ENCODE measurements at places on chromosomes 13 and 19. TPM values are rescaled to one million over a fixed set of nuclear protein-coding genes. Genes with fewer than 3 reads are reported as not detected.

- no peak for DNase-seq
- H3K4me1 ChIP-seq: no peaks in the 10 kb centered on the region
- H3K27ac ChIP-seq: no peak overlapping the region
- H3K36me3 ChIP-seq: no peaks in the 10 kb centered on the region
- no peaks in the 10 kb centered on the region for H3K27me3 ChIP-seq
- no peak overlapping the region for H3K4me3 ChIP-seq
Observed at GRCh38 chr13:65112531-65112941, 2117.6 kb downstream of the PCDH9 start.

GRCh38 chr19:4775627-4776152 is 15.8 kb upstream of the FEM1A start:
- H3K27me3 ChIP-seq: no peaks in the 10 kb centered on the region
- no peak for DNase-seq
- no peaks in the 10 kb centered on the region for H3K4me1 ChIP-seq
- H3K36me3 ChIP-seq: no peaks in the 10 kb centered on the region

DNA sequence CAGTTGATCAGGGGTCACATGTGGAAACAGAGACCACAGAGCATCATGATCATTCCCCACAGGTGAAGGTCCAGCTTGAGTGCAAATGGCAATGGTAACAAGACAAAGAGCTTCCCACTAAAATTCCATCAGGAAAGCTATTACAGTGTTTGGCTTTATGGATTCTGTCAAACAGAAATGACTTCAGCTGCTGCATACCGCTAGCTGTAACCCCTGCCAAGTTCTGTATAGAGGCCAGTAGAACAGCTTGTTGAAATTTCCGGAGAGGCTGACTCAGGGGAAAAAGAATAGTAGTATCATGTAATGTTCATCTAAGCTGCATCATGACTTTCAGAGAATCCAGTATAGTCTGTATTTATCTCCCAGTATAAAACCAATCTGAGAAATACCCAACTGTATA is 1704.7 kb downstream of the SLITRK5 start:
- no peak overlapping the region for H3K4me3 ChIP-seq
- H3K4me1 ChIP-seq: no peaks in the 10 kb centered on the region
- H3K36me3 ChIP-seq: no peaks in the 10 kb centered on the region
- no peaks in the 10 kb centered on the region for H3K27me3 ChIP-seq

DNA sequence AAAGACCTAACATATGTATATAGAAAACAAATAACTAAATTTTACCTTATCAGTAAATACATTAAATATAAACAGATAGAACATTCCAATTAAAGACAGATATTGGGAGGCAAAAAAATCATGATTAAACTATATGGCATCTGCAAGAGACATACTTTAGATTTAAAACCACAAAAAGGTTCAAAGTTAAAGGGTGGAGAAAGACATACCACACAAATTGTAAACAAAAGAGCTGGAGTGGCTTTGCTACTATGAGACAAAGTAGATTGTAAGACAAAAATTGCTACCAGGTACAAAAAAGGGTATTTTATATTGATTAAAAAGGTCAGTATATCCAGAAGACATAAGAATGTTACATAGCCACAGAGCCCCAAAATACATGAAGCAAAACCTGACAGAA is 200.2 kb downstream of the KCNRG start:
- H3K4me3 ChIP-seq: no peak overlapping the region
- H3K27me3 ChIP-seq: no peaks in the 10 kb centered on the region
- no peak for DNase-seq
- H3K27ac ChIP-seq: no peak overlapping the region

DNA sequence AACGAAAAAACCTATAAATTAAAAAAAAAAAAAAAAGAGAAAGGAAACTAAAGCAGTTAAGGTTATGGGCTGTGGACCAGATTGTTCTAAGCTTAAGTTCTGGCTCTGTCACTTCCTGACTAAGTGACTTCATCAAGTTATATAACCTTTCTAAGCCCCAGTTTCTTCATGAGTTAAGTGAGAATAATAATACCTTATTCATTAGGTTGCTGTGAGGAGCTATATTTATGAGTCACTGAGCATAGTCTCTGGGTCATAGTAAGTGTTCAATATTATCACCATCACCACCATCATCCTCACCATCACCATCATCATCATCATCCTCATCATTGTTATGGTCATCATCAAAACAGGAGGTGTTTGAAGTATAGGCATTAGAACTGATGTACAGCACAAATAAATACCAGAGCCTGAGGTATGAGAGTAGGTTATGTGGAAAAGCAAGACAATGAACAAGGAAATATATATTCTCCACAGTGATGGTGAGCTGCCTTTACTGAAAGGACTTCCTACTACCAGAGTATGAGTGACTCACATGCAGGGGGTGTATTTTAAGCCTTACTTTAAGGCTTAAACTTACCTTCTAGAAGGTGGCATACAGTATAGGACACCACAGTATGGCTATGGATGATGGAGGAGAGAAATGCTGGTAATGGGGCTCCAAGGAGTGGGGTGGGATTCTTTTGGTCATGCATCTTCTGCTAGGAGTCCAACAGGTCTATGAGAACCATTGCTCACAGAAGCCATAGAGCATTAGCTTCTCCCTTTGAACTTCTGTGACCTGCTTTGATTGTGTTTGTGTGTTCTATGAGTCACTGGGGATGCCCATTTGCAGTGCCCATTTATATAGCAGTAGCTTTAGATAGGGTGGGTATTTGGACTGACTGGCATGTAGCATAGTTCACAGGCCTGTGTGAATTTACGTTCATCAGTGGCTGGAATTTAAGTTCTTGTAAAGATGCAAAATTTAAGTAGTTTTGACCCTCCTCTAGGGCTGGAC is 104.4 kb downstream of the KLF5 start:
- H3K4me1 ChIP-seq: no peaks in the 10 kb centered on the region
- H3K27ac ChIP-seq: no peak overlapping the region
- no peaks in the 10 kb centered on the region for H3K36me3 ChIP-seq
- H3K27me3 ChIP-seq: no peaks in the 10 kb centered on the region
- no peak for DNase-seq

- no peak overlapping the region for H3K27ac ChIP-seq
- DNase-seq: no peak
- H3K36me3 ChIP-seq: no peaks in the 10 kb centered on the region
- H3K27me3 ChIP-seq: no peaks in the 10 kb centered on the region
- H3K4me3 ChIP-seq: no peak overlapping the region
- H3K4me1 ChIP-seq: peaks cover 12% of the 10 kb centered on the region
Observed at GRCh38 chr19:44841231-44841630, 4.9 kb upstream of the NECTIN2 start.

Gene ZNF865
- 10.3 TPM for total RNA-seq

Gene ATXN8OS
- total RNA-seq: not detected

Gene EDNRB
- 54.7 TPM for total RNA-seq

Gene MBD3L2B
- not detected for total RNA-seq

DNA sequence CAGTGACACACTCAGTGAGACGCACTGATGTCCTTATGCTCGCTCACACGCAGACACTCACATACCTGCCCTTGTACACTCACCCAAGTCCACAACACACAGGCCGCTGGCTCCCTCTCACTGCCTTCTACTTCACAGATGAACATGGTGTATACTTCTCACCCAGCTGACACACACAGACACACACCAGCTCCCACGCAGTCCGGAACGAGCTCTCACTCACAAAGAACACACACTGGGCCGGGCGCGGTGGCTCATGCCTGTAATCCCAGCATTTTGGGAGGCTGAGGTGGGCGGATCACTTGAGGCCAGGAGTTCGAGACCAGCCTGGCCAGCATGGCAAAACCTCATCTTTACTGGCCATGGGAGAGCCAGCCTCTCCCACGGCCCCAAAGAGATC is 31.6 kb downstream of the CCL25 start:
- DNase-seq: no peak
- no peak overlapping the region for H3K4me3 ChIP-seq
- H3K27ac ChIP-seq: no peak overlapping the region
- H3K4me1 ChIP-seq: no peaks in the 10 kb centered on the region
- H3K27me3 ChIP-seq: no peaks in the 10 kb centered on the region

- no peaks in the 10 kb centered on the region for H3K27me3 ChIP-seq
- no peaks in the 10 kb centered on the region for H3K36me3 ChIP-seq
- peak; percentile 82 for DNase-seq
- H3K27ac ChIP-seq: peak overlapping the region; percentile 97
Observed at GRCh38 chr19:41264581-41265394, 616 bp downstream of the HNRNPUL1 start.

DNA sequence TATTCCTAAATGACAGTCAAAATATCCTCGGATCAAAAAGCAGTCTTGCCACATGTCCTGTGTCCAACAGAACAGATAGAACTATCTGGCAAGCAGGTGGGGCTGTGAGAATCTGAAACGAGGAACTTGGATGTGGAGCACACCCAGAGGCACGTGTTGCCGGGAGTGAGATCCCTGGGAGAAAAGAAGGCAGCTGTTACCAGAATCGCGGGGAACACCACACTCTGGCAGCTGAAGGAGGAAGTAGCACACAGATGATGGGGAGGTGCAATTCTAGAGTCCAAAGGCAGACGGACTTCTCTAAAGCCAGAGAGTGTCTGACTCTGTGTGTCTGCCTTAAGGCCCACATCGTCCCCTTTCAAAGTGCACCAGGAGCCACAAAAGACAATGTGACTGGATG is 22.3 kb downstream of the SLC7A1 start:
- H3K27ac ChIP-seq: no peak overlapping the region
- no peaks in the 10 kb centered on the region for H3K36me3 ChIP-seq
- H3K27me3 ChIP-seq: no peaks in the 10 kb centered on the region
- no peak overlapping the region for H3K4me3 ChIP-seq
- peaks cover 21% of the 10 kb centered on the region for H3K4me1 ChIP-seq

Gene SWSAP1
- total RNA-seq: 5.5 TPM

DNA sequence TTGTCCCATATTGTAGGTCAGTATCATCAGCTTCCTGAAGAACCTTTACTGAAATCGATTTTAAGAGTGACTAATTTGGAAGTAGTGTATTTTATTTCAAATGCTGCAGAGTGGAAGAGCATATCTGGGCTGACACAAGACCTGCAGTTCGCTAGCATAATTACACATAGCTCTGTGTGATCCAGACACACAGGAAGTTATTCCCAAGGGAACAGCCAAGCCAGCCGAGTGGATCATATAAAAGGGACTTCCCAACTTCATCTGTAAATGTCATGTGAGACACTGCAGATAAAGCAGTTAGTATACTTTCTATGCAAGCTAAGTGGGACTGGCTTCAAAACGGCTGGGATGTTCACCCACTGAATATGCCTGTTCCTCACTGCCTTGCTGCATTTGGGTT is 760.4 kb downstream of the SLITRK1 start:
- no peaks in the 10 kb centered on the region for H3K36me3 ChIP-seq
- no peak for DNase-seq
- H3K4me1 ChIP-seq: no peaks in the 10 kb centered on the region

DNA sequence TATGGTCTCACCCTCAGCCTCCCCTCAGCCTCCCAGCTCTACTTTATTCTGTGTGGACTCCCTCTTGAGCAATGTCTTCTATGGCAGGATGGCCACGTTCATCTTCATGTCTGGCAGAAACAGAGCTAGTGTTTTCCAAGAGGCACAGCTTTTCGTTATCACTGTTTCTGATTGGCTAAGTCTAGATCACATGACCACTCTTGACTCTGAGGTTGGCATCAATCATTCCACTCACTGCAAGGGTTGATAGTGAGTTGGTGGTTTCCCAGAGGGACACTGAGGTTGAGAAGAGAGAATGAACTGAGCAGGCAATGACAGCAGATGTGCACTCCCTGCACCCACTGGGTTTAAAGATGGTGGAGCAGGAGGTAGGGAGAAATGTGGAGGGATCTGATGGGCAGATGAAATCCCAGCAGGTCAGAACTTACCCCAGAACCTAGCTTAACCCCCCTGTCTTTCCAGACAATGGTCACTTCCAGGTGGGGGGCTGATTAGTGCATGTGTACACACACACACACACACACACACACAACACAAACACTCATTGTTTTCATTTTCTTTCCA is 26.3 kb upstream of the UQCRFS1 start:
- H3K27me3 ChIP-seq: peaks cover 3% of the 10 kb centered on the region
- no peak for DNase-seq
- no peak overlapping the region for H3K4me3 ChIP-seq
- H3K4me1 ChIP-seq: no peaks in the 10 kb centered on the region

DNA sequence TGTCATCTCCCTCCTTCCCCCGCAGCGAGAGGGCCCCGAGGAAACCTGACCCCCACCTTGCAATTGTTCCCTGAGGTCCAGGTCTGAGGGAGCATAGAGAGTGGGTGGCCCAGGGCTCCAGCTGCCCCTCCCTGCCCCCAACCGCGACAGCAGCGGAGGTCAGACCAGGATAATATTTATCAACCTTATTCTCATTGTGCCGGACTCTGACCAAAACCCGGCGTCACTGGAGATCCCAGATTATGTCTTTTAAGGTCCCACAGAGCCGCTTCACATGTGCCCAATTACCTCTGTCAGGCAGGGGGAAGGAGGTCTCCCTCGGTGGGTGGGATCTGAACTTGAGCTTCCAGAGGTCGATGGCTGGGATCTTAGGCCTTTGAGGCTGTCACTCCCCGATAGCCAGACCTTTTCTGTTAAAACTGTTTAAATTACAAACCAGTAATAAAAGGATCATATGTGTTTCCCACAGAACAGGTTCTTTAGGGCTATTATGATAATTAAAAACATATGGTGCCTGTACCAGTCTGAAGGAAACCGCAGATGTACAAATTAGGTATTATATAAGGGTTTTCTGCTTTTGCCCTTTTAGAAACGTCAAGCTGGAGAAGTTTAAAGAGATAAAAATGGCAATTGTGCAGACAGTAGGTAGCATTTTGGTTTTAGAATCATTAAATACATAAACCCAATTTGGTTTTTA is 195.5 kb downstream of the ZNF536 start:
- no peaks in the 10 kb centered on the region for H3K36me3 ChIP-seq
- no peak for DNase-seq
- no peak overlapping the region for H3K4me3 ChIP-seq
- no peak overlapping the region for H3K27ac ChIP-seq

GRCh38 chr13:25743421-25743820 is 308.4 kb downstream of the SHISA2 start:
- no peak overlapping the region for H3K27ac ChIP-seq
- H3K27me3 ChIP-seq: no peaks in the 10 kb centered on the region
- H3K36me3 ChIP-seq: no peaks in the 10 kb centered on the region
- no peak for DNase-seq

GRCh38 chr13:29543230-29544215 is 52.0 kb downstream of the SLC7A1 start:
- no peak for DNase-seq
- H3K4me3 ChIP-seq: no peak overlapping the region
- no peaks in the 10 kb centered on the region for H3K4me1 ChIP-seq
- H3K27ac ChIP-seq: no peak overlapping the region
- H3K36me3 ChIP-seq: no peaks in the 10 kb centered on the region

Gene OLFM4
- total RNA-seq: not detected

Gene KLC3
- total RNA-seq: not detected

GRCh38 chr13:29908416-29909080 is 58.1 kb upstream of the UBL3 start:
- no peak for DNase-seq
- H3K4me3 ChIP-seq: no peak overlapping the region
- H3K36me3 ChIP-seq: no peaks in the 10 kb centered on the region
- no peak overlapping the region for H3K27ac ChIP-seq
- H3K27me3 ChIP-seq: no peaks in the 10 kb centered on the region
- no peaks in the 10 kb centered on the region for H3K4me1 ChIP-seq

- DNase-seq: no peak
- peaks cover 9% of the 10 kb centered on the region for H3K4me1 ChIP-seq
- H3K27ac ChIP-seq: no peak overlapping the region
- H3K4me3 ChIP-seq: no peak overlapping the region
- peaks cover 67% of the 10 kb centered on the region for H3K36me3 ChIP-seq
Observed at GRCh38 chr19:39974377-39975155, 3.6 kb downstream of the PSMC4 start.

Measured in adrenal gland (tissue), 19 donors.